ENCODE measurements at places on chromosomes 2 and 18.

DNA sequence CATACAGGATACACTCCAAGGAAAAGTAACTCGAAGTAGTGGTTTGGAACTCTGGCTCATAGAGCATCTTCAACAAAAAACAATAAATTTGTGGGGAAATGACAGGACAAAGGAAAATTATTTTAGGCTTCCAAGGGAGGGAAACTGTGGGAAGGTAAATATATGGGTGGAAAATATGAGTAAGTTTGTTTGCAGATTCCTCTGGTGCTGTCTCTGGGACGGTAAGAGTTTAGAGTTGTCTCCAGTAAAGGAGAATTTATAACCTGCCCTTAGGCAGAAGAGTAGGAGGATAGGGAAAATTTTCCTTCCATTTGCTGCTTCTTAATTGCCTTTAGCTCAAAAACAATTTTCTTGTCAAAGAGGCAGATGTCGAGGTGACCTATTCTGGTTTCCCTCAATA, 19.3 kb downstream of the HNMT start:
- DNase-seq = no peak

GRCh38 chr2:86027196-86027921, 78.3 kb downstream of the POLR1A start:
- no peak for DNase-seq

- DNase-seq = no peak
Observed at GRCh38 chr2:20939931-20940795, 103.7 kb downstream of the APOB start.

DNA sequence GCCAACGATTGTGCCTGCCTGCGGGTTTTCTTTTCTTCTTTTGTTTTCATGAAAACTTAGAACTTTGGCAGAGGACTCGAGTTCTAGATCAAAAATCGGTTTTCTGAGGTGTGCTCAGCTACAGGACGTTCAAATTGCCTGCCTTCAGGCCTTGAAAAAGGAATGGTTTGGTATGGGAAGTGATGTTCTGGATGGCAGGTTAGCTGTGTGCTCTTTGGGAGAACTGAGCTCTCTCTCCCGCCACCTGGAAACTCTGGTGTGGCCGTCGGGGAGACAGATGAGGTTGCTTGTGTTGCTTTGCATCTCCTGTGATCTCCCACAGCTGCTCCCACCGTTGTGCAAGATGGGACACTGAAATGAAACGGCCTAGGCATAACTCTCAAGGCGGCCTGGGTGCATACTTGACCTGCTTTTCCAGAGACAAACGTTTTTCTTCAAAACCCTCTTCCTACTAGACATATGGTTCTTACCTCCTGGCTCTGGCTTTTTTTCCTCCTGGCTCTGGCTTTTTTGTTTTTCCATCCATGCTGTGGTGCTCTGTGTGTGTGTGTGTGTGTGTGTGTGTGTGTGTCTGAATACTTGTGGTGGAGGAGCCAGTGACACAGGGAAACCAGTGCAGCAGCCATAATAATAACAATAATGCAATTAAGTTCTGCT, 2.0 kb downstream of the FMNL2 start:
- no peak for DNase-seq

- no peak for DNase-seq
Observed at GRCh38 chr2:98374958-98375570, 28.8 kb downstream of the CNGA3 start.

DNA sequence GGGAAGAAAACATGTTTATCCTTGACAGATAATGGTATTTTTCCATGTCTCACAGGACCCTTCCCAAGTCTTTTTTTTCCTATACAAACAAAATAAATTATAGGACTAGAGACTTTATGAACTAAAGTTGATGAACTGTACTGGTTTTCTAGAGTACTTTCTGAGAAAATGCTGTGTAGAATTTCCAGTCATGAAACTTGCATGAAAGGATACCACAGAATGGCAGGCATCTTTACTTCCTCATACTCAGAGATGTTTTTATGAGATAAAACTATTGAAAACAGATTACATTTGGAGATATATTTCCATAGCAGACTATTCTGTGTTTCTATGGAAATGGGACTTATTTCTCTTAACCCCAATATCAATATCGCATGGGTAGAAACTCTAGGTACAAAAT, 403.5 kb downstream of the PARD3B start:
- DNase-seq = no peak

- no peak for DNase-seq
Observed at GRCh38 chr2:31304816-31305215, 70.9 kb downstream of the EHD3 start.

- DNase-seq = no peak
Observed at GRCh38 chr2:170123593-170123992, 54.4 kb upstream of the MYO3B start.

DNA sequence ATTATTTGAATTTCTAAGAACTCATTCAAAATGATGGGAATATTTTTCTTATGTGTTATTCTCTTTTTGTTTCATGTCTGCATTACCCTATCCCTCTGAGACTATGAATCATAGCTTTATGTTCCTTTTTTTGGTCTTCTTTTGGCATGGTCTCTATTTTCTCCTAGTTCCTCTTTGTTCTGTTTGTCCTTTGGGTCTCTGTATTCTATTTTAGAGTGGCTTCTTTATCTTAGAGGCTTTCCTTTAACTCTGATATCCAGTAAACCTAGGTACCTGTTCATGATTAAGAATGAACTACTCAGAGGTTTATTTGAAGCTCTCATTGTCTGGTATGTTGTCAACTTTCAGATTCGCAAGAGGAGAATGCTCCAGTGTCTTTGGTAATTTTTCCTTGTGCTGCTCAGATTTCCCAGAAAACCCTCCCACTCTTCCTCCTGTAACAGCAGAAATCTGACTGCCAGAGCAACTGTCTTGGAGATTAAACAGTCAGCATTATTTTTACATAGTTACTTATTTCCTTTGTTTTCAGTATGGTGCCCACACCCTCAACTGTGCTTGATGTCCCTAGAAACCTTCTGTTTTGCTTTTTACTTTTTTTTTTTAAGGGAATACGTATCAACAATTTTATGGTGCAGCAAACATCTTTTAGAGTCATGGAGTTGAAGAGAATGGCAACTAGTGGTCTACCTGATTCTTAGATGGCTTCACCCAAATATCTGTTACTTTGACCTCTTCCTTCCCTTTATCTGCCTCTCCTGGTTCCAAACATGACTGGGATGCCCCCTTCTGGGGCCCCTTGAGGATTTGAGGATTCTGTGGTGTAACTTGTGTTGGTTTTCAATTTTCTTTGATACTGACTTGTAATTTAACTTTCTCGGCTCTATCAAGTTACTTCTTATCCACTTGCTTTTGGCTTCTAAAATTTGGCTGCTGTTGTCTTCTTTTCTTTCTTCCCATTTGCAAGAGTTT, 92.0 kb downstream of the DPP10 start:
- DNase-seq = no peak

DNA sequence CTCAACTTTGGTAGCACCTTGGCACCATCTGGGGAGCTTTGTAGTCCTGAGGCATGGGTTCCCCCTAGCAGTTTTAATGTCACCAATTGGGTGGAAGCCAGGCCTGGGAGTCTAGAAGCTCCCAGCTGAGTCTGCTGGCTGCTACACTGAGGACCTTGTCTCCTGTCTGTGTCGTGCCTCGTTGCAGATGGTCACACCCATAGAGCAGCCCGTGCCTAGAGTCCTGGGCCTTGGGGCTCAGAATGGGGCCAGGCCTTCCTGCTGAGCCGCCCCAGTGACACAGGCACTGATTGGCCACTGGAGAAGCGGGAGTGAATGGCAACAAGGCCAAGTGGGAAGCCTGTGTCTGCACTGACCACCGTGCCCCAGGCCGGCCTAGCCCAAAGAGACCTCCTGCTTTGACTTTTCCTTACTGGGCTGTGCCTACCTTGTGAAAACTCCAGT, 113.2 kb downstream of the SH3RF3 start:
- no peak for DNase-seq

DNA sequence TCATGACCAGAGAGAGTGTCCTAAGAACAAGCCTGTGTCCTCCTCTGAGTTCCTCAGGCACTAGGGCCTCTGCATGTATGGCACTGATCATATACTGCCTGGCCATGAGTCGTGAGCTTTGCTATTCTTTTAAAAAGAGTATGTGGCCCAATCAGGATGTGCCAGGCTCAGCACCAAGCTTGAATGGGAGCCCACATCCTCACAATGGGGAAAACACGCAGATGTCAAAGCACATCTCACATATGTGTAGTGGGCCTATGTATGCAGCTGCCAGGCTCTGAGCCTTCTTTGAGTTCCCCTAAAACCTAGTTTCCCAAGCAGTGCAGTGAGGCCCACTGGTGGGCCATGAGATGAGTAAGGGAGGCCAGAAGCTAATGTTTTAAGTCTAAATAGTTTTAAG, 69.9 kb upstream of the SLC1A4 start:
- no peak for DNase-seq

GRCh38 chr2:120108049-120108448, 95.2 kb downstream of the EPB41L5 start:
- DNase-seq = no peak

- no peak for DNase-seq
Observed at GRCh38 chr2:179082697-179083096, 32.8 kb upstream of the CCDC141 start.

GRCh38 chr2:125471963-125472362, 1184.0 kb upstream of the GYPC start:
- DNase-seq = no peak

GRCh38 chr2:43714164-43714563, 37.9 kb upstream of the C1GALT1C1L start:
- DNase-seq = no peak

GRCh38 chr2:164710837-164711765, 89.8 kb upstream of the GRB14 start:
- DNase-seq = no peak

- peak; percentile 59 for DNase-seq
Observed at GRCh38 chr2:233084488-233084887, 24.3 kb downstream of the INPP5D start.

DNA sequence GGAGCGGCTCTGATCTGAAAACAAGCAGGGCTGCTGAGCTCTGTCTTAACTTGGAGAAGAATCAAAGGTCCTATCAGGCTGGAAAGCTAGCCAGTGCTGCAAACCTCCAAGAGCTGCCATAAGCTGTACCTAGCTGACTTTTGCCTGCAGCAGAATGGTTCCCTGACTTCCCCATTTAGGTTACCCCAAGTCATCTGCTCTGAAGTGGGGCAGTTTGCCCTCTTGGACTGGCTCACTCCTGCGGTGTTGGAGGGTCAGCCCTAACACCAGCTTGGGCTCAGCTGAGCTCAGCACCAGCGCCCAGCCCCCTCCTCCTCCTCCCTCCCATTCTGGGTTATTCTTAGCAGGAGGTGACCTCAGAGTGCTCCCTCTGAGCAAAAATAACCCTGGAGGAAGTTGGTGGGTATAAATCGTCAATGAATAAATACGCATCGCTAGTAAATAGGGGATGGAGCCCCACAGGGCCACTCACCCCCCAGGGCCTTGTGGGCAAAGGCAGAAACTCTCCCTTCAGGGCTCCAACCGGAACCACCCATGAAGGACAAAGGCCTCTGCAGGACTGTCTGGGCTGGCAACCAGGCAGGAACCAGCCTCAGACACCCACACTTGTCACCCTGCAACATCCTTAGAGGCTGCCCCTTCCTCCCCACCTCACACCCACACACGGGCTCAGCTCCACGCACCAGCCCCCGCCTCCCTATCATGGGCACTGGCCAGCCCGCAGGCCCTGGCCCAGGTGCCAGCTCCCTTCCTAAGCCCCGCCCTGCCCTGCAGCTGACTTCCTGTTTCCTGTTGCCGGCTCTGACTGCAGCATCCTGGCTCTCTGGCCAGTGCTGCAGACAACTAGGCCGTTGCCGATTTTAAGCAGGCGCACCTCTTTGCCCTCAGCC, 46.9 kb downstream of the DNMT3A start:
- peak; percentile 81 for DNase-seq

- DNase-seq = no peak
Observed at GRCh38 chr2:38277245-38278116, 99.6 kb downstream of the ATL2 start.

DNA sequence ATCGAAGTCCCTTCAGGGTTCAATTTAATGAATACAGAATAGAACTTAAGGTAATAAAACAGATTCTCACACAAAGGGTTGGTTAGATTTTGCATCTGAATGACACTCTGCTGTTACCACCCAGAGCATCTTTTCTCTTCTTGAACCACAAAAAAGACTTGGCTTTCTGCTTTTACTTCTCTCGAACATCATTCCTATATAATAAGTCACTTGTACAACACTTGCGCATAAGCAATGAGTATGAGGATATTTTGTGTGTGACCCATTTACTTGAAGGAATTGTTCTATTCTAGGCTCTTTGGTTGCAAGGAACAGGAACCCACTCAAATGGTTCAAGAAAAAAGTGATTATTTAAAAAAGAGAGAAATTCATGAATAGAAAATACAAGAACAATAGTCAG, 126.2 kb downstream of the NUP35 start:
- DNase-seq = no peak

DNA sequence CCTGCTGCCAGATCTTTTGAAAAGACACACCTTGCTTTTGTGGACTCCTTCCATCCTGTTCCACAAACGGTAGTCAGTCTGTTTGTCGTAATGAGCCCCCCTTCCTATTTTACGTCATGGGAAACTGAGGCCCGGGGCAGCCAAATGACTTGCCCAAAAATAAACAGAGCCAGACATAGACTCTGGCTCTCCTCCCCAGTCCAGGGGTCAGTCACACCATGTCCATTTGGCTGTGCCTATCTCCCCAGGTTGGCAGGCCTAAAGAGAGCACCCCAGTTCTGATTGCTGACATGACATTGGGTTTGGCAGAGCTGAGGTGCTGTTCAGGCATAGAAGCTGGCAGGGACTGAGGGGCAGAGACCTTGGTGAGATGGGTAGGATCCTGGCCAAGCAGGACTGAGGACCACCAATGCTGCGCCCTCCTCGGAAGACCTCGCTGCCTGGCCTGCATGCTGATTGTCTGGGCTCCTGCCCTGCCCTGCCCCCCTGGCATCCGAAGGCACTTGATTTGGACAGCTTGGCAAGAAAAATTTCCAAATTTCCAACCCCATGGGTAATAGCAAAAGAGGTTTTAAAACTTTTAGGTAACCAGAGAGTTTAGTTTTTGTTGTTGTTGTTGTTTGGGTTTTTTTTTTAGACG, 335.4 kb downstream of the DYSF start:
- no peak for DNase-seq

- no peak for DNase-seq
Observed at GRCh38 chr2:234587341-234588053, 90.6 kb upstream of the ARL4C start.

DNA sequence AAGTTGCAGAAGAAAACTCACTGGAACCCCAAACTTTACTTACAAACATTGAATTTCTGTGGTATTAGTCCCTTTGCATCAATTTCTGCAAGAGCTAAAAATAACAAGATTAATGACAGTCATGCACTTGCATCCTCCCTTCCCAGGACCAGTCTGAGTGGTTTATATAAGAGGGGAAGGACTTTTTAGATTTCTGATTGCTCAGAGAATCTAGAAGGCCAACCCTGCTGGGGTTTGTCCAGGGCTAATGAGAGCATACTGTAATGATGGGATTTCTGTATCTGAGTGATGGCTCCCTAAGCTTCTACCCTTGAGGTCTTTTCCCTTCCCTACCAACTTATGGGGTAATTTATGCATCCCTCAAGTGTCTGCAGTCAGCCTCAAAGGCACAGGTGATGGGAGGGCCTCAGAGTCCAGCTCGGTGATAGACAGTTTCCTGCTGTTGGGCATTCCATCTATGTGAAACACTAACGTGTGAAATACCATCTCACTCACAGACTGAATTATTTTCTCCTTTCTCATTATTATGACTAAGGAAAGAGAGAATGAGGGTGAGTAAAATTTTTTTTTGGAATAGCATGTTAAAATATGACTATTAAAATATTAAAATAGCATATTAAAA, 556.3 kb downstream of the RIT2 start:
- no peak for DNase-seq

GRCh38 chr18:210075-210474, 51.7 kb downstream of the USP14 start:
- DNase-seq = no peak

- DNase-seq = no peak
Observed at GRCh38 chr18:6773777-6774176, 44.3 kb downstream of the ARHGAP28 start.

Measured in CD4-positive, alpha-beta T cell treated with Interleukin-1 beta for 1 hour (primary cell).